ENCODE measurements at places on chromosomes 16 and 17. TPM values are rescaled to one million over a fixed set of nuclear protein-coding genes. Genes with fewer than 3 reads are reported as not detected.

DNA sequence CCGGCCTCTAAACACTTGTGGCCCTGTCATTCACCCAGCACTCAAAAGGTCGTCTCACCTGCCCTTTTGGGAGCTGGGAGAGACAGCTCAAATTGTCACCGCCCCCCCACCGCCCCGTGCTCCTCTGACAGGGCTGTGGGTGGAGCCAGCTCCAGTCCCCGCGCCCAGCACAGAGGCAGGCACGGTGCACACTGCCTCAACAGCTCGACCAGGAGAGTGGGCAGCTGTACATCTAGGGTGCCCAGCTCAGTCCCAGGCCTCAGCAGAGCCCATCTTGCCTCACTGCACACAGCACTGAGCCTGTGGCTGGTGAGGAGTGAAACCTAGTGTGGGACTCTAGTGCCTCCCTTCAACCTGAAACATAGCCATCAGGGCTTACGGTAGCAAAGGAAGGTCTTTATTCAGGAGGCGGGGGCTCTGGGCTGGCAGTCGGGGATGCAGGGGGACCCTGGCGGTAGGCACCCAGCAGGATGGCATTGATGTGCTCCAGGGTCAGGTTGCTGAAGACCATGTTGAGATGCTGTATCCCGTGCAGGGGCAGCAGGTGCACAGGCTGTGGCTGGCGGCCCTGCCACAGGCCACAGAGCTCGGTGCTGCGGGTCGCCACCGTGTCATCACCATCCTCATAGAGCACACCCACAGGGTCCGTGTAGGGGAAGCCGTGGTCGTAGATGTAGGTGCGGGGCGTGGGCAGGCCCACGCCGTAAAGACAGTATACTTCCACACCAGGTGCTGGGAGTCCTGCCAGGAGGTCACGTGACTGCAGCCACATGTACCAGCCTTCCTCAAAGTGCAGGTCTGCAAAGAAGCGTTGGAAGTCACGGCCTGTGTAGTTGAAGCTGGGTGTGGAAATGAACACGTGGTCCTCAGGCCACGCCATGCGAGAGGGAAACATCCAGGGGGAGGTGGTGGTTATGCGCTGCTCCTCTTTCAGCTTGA, 3.1 kb upstream of the PSMB10 start:
- no peak for DNase-seq
- peaks cover 34% of the 10 kb centered on the region for H3K4me1 ChIP-seq
- H3K27ac ChIP-seq, result no peak overlapping the region
- no peaks in the 10 kb centered on the region for H3K27me3 ChIP-seq
- H3K4me3 ChIP-seq, result no peak overlapping the region

GRCh38 chr17:12765548-12765947, 23.8 kb upstream of the ARHGAP44 start:
- no peaks in the 10 kb centered on the region for H3K27me3 ChIP-seq
- H3K4me3 ChIP-seq, result no peak overlapping the region
- no peaks in the 10 kb centered on the region for H3K4me1 ChIP-seq
- H3K27ac ChIP-seq, result no peak overlapping the region
- no peaks in the 10 kb centered on the region for H3K36me3 ChIP-seq
- DNase-seq, result no peak

- no peaks in the 10 kb centered on the region for H3K27me3 ChIP-seq
- H3K4me3 ChIP-seq, result peak overlapping the region; percentile 54
- peak overlapping the region; percentile 71 for H3K27ac ChIP-seq
- DNase-seq, result peak; percentile 99
Measured at GRCh38 chr17:80260069-80260535, 550 bp upstream of the RNF213 start.

GRCh38 chr16:83200005-83200779, 573.4 kb downstream of the CDH13 start:
- no peaks in the 10 kb centered on the region for H3K27me3 ChIP-seq
- H3K27ac ChIP-seq, result no peak overlapping the region
- no peaks in the 10 kb centered on the region for H3K4me1 ChIP-seq
- H3K4me3 ChIP-seq, result no peak overlapping the region

GRCh38 chr17:45929344-45929743, 35.0 kb downstream of the MAPT start:
- no peak overlapping the region for H3K4me3 ChIP-seq
- DNase-seq, result no peak
- H3K27me3 ChIP-seq, result 0 out of 2 replicates have a peak, but pooled peaks cover under 1% of the 10 kb centered on the region
- no peak overlapping the region for H3K27ac ChIP-seq

GRCh38 chr17:8159032-8159400, 3.7 kb downstream of the VAMP2 start:
- no peak for DNase-seq
- no peaks in the 10 kb centered on the region for H3K27me3 ChIP-seq
- H3K4me3 ChIP-seq, result no peak overlapping the region
- H3K36me3 ChIP-seq, result peaks cover 15% of the 10 kb centered on the region
- no peak overlapping the region for H3K27ac ChIP-seq

DNA sequence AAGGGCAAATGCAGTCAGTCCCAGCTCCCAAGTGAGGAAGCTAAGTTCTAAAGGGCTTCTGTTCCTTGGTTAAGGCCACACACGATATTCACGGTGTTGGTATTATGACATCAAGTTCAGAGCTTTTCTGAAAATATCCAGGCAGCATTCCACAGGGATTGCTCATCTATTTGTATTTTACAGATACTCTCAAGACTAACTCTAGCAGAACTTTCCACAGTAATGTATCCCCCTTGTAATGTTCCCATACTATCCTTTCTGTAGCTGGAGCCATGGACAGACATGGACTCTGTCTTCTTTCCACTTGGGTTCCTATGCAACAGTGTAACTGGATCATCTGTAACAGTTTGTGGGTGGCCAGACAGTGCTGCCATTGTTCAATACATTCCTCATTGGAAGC, 13.5 kb downstream of the SDR42E1 start:
- H3K27ac ChIP-seq, result peak overlapping the region; percentile 66
- no peak for DNase-seq
- no peak overlapping the region for H3K4me3 ChIP-seq
- H3K27me3 ChIP-seq, result no peaks in the 10 kb centered on the region
- H3K36me3 ChIP-seq, result no peaks in the 10 kb centered on the region
- no peaks in the 10 kb centered on the region for H3K4me1 ChIP-seq

DNA sequence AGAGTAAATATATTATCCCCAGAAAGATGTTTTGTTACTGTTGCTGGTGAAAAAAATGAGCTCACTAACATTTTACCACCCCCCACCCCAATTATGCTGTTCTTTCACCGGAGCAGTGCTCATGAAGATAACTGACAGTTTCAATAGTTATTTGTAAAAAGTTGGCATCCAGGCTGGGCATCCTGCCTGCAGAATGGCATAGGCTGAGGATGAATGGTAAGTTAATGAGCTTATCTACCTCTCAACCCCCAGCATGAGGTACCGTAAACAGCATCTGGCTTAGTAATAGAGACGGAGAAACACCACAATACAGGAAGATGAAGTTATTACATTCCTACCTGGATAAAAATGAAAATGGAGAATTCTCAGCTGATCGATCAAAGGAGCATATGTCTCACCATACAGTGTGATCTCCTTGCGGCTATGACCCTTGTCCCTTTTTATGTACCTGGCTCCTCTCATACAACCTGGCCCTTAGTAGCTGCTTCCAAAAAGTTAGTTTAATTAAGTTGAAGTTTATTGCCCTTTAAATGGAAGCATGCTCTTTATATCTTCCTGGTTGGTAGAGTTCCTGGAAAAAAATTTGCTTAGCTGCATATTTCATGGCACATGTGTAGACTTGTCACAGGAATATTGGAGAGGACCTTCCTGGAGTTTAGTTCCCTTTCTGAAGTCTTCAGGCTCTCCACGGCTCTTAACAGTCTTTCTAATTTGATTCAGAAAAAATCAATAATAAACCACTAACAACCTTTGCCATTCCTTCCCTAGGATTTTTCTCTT, 61.2 kb upstream of the MPHOSPH6 start:
- no peak overlapping the region for H3K4me3 ChIP-seq
- no peak for DNase-seq
- H3K27ac ChIP-seq, result no peak overlapping the region
- peaks cover 9% of the 10 kb centered on the region for H3K27me3 ChIP-seq
- no peaks in the 10 kb centered on the region for H3K36me3 ChIP-seq
- no peaks in the 10 kb centered on the region for H3K4me1 ChIP-seq

DNA sequence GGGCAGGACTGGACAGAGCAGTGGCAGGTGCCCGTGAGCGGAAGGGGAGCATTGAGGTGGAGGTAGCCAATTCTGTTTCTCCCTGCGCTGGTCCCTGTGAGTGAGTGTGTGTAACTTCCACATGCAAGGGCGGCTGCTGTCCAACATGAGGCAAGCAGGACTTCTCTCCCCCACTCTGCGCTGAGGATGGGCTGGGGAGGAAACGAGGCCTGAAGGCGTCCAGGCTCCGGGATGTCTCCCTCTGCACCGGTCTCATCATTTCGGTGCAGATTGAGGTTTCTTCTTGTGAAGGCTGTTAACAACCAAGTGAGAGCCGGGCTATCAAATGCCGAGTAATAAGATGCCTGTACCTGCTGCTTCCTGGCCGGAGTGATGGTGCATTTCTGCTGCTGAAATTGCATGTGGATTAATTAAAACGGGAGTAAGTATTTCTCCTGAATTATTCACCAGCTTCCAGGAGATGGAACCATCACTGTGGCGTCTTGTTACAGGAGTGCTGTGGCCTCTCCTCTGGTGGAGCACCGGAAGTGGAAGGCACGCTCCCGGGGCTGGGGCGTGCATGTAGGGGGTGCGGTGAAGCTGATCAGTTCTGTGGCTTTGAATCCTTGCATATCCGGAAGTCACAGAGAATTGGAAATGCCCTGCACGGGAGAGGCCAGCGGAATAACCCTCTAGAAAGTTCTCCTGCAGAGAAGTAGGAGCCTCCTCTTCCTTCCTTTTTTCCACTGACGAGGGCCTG, 41.7 kb upstream of the MGAT5B start:
- no peak overlapping the region for H3K4me3 ChIP-seq
- DNase-seq, result peak; percentile 53
- H3K36me3 ChIP-seq, result no peaks in the 10 kb centered on the region
- H3K27me3 ChIP-seq, result no peaks in the 10 kb centered on the region
- H3K27ac ChIP-seq, result no peak overlapping the region
- peaks cover 4% of the 10 kb centered on the region for H3K4me1 ChIP-seq

GRCh38 chr17:80694085-80694991, 149.7 kb downstream of the RPTOR start:
- no peak overlapping the region for H3K4me3 ChIP-seq
- peaks cover 8% of the 10 kb centered on the region for H3K4me1 ChIP-seq
- no peak overlapping the region for H3K27ac ChIP-seq
- no peaks in the 10 kb centered on the region for H3K27me3 ChIP-seq

- H3K27me3 ChIP-seq, result no peaks in the 10 kb centered on the region
- no peaks in the 10 kb centered on the region for H3K36me3 ChIP-seq
- DNase-seq, result no peak
- no peak overlapping the region for H3K4me3 ChIP-seq
Measured at GRCh38 chr17:306116-306515, 46.5 kb downstream of the RPH3AL start.

- no peak overlapping the region for H3K27ac ChIP-seq
- no peak for DNase-seq
- no peak overlapping the region for H3K4me3 ChIP-seq
- H3K4me1 ChIP-seq, result no peaks in the 10 kb centered on the region
Measured at GRCh38 chr17:76246080-76247066, 6.1 kb upstream of the RNF157 start.

DNA sequence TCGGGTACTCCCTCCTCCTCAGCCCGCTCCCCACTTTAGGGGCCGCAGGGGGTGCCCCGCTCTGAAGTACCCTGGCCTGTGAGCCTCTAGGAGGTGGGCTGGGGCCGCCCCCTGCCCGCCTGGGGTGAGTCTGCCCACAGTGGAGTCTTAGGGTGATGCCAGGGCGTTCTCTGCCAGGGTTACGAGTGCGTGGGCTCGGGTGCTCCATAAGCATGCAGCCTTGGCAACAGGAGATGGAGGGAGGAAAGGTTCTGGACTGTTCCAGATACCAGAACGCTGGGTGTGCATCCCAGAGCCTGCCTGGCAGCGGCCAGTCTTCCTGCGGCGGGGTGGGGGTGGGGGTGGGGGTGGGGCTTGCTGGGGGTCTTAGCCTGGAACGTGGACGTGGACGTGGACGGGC, 15.9 kb downstream of the CACNA1H start:
- no peaks in the 10 kb centered on the region for H3K4me1 ChIP-seq
- DNase-seq, result no peak
- H3K36me3 ChIP-seq, result no peaks in the 10 kb centered on the region
- no peak overlapping the region for H3K4me3 ChIP-seq
- no peak overlapping the region for H3K27ac ChIP-seq

DNA sequence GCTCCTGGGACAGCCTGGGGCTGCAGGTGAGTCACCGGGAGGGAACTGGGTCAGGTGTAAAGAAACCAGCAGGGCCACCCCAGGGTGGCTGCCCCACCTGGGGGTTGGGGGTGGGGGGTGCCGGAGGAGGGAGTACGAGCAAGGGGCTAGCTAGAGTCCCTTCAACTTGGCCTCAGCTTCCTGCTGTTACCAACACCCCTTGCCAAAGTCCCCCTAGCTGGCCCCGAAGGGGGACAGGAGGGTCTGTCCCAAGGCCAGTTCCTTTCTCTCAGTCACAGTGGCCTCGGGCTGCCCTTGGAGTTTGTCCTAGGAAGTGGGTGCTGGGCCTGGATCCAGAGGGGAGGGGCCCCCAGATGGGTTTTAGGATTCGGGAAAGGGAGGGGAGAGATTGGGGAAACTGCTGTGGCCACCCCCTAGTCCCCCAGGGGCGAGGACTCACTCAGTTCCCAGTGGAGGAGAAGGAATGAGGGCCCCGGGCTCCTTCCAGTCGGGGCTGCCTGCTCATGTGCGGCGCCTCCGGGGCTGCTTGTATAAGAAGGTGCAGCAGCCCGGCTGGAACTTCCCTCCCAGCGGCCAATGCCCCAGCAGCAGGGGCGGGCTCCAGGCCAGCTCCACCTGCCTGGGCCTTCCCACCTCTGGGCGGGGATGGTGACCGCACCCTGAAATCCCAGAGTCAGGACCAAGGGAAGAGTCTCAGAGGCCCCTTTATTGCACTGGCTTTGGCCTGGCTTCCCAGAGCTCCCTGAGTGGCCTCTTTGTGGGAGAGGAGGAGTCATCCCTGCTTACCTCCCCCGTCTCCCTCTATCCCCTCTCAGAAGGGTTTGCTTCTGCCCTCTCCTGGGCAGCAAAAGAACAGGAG, 7.3 kb downstream of the ARHGAP27 start:
- no peak overlapping the region for H3K27ac ChIP-seq
- H3K36me3 ChIP-seq, result no peaks in the 10 kb centered on the region
- H3K4me1 ChIP-seq, result no peaks in the 10 kb centered on the region
- peak; percentile 68 for DNase-seq
- no peaks in the 10 kb centered on the region for H3K27me3 ChIP-seq

- peaks cover 23% of the 10 kb centered on the region for H3K36me3 ChIP-seq
- no peak for DNase-seq
- no peak overlapping the region for H3K27ac ChIP-seq
- no peaks in the 10 kb centered on the region for H3K27me3 ChIP-seq
Measured at GRCh38 chr17:78174346-78174869, 6.0 kb downstream of the SYNGR2 start.

PDIA2 gene
- 1.7 TPM for polyA plus RNA-seq

KLHL10 gene
- 0.03 TPM for polyA plus RNA-seq

KRT27 gene
- polyA plus RNA-seq, result not detected

TEX14 gene
- polyA plus RNA-seq, result 0.02 TPM

FN3KRP gene
- 68.2 TPM for polyA plus RNA-seq

CD300A gene
- not detected for polyA plus RNA-seq

CARD14 gene
- 0.05 TPM for polyA plus RNA-seq

MYO15A gene
- 0.43 TPM for polyA plus RNA-seq

IL34 gene
- polyA plus RNA-seq, result 0.18 TPM

CCDC200 gene
- not detected for polyA plus RNA-seq

ATP2A3 gene
- polyA plus RNA-seq, result 2.1 TPM
